Trophoblast cell (in vitro differentiated cells and primary cell): ENCODE measurements at places on chromosomes 7 and 10.

- DNase-seq = no peak
Observed at GRCh38 chr7:100933734-100934133, 15.6 kb upstream of the MUC3A start.

GRCh38 chr7:154380771-154381170 is 328.6 kb downstream of the DPP6 start:
- no peak for DNase-seq

GRCh38 chr10:70984986-70985722 is 96.8 kb upstream of the PCBD1 start:
- peak; percentile 84 for DNase-seq

GRCh38 chr7:17497549-17498167 is 199.2 kb downstream of the AHR start:
- no peak for DNase-seq

DNA sequence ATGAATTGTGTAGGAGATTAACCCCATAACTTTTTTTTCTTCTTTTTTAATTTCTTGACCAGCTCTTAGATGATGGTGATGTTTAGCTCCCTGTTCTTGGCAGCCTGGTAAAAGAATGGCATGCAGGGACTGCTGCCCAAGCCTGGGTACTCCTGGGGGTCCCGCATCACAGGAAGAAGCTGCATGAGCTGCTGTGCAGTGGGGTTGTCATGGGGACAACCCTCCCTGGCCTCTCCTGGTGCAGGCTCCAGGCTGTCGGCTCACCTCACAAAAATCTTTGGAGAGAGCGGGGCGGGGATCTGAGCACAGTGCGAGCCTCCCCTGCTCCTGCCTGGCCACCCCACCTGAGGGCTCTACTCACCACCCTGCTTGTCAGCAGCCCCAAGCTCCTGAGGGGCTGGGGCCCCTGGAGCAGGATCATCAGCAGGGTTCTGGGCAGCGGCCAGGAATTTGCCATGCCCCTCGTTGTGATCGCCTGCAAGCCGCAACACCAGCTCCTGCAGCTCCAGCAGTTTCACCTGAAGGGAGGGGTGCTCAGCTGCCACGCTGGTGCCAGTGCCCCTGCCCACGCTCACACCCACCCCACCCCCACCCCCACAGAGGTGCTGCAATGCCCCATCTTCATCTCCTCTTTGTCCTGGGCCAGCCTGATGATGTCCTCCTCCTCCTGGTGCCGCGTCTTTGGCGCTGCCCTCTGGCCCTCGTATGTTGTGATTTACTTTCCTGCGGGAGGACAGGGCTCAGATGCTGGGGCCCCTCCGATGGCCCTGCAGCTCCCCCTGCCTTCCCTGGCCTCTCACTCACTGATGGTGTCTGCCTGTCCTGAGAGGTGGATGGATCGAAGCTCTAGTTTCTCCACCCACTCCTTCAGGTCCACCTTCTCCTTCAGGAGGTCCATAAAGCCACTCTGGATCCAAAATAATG is 15.5 kb upstream of the MTPAP start:
- no peak for DNase-seq

DNA sequence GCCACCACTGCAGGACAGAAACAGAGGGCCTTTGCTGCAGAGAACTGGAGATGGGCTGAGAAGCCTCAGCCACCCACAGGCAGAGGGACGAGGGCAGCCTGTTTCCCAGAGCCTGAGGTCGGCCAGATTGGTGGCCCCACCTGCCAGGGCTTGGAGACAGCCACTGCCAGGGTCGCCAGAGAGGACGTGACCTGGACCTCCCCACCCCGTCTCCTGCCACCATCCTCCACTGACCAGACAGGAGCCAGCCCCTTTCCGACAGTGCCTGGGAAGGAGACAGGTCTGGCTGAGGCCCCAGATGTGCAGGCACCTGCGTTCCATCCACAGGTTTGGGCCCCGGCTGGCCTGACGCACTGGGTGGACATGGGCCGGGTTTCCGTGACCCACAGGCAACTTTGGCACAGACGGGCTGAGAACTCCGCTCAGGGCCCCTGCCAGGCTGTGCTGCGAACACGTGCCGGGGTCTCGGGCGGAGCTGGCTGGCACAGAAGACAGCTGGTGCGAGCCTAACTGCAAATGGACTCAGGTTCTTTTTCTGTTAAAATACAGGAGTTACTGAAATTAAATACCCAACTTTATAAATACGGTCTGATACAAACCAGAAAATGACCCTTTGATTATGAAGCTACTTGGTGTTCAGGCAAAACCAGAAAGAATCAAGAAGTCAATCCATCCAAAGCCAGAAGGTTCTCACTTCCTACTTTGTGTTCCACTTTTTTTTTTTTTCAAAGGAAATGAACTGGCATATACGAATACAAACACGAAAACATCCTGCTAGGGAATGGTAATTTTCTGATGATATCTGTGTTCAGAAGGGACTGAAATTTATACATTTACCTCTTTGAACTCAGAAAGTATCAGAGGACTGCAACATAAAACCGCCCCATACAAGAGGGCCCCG is 6.9 kb downstream of the COX19 start:
- no peak for DNase-seq

GRCh38 chr7:35003679-35004303 is 33.5 kb downstream of the DPY19L1 start:
- DNase-seq = peak; percentile 54

DNA sequence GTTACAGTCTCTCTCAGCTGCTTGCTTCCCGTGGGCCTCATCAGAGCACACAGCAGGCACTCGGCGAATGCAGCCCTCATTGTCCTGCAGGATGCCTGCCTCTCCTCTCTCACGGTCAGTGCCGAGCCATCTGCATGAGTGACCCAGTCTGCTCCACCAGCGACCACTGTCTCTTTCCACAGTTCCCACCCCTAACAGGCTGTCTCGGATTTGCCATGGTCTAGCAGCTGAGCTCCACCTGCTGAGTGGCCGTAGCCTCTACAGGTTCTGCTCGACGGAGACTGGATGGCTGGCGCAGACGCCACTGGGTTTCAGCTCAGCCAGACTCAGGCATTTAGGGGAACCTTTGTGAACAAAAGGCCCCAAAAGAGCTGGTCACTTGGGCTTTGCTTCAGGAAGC is 209.4 kb upstream of the FOXK1 start:
- DNase-seq = no peak
